ENCODE measurements at places on chromosomes 16 and 17.

DNA sequence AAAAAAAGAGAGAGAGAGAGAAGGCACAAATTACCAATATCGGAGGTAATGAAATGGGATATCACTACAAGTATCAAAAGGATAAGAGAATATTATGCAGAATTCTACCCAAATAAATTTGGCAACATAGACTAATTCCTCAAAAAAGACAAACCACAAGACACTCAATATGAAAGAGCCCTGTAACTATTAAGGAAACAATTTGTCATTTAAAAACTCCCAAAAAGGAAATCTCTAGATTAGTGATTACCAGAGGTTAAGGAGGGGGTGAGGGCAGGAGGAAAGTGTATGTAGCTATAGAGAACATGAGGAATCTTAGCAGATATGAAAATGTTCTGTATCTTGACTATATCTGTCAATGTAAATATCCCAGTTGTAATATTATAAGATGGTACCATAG lies 54.0 kb downstream of the CFDP1 start:
- DNase-seq = no peak

DNA sequence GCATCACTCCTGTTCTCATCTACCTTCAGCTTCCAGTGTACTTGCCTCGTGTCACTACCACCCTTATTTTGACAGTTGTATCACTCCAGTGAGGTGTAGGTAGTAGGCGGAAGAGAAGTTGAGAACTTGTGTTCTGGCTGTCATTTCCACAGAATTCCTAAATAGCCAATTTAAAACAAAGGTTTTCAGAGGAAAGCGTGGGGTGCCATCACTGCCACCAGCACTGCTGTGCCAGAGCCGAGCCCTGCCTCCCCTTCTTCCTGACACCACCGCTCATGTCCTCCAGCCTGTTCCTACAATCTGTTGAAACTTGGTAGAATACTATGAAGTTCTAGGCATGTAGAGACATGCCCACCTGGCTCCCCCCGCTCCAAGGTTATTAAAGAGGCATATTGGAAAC lies 215.8 kb downstream of the TANC2 start:
- DNase-seq = no peak

DNA sequence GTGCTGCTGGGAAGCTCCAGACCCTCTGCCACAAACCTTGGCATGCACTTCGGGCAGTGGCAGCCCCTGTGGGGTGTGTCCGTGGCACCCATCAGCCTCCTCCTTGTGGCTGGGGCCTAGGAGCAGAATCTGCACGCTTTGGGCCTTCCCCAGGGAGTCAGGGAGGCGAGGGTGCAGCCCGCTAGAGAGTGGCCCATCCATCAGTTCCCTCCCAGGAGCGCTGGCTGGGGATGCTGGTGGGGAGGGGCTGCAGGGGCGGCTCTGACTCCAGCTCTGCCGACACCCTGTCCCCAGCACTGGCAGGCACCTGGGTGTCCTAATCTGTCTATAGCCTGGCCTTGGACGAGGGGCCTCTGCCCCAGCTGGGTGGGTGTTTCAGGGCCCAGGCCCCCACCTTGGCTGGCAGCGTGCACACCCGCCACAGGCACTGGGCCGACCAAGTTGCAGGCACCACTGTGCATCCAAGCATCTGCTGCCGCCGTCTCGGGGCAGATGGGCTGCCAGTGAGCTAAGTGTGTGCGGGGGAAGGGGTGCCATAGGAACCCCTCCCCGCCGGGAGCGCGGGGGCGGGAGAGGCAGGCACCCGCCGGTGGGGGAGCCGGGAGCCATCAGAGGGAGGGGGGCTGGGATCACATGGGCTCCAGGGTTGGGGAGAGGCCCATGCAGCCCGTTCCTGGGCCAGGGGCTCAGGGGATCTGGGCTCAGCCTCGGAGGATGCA lies 30.2 kb downstream of the ENDOV start:
- no peak for DNase-seq

- no peak for DNase-seq
These were observed 5.0 kb upstream of the MSI2 start for GRCh38 chr17:57251211-57251787.

- no peak for DNase-seq
These were observed 11.3 kb upstream of the PECAM1 start for GRCh38 chr17:64401941-64402340.

- DNase-seq = no peak
These were observed 34.8 kb upstream of the GAS7 start for GRCh38 chr17:10233161-10233560.

DNA sequence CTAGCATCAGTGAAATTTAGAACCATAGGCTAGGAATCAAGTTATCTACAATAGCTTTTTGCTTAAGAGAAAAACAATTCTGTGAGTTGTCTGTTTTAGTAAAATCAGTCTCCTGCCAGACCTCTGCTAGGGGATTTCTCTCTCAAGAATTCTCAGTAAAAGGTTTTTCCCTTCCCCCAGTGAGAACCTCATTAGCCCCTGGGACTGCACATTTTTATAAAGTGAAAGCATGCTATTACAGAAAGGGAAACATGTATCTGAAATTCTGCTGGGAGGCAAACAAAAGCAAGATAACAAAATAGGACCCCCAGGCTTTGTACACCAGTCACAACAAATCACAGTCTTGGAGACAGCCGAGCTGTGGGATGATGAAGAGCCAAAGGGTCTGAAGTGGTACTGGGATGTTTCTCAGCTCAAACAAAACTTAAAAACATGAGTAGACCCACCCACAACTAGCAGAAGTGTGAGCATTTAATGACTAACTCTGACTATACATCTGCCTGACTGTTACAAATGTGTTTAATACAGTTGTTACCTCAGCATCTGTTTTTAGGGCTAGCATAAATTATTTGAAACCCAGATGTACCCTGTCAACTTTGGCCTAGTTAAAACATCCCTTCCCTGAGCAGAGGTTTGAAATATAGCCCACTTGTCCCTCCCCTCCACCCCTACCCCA lies 20.0 kb upstream of the GLG1 start:
- DNase-seq = no peak

GRCh38 chr17:45780921-45781320 lies 3.2 kb upstream of the CRHR1 start:
- DNase-seq = no peak

GRCh38 chr17:45437465-45438283 lies 5.0 kb upstream of the ARHGAP27 start:
- DNase-seq = no peak

DNA sequence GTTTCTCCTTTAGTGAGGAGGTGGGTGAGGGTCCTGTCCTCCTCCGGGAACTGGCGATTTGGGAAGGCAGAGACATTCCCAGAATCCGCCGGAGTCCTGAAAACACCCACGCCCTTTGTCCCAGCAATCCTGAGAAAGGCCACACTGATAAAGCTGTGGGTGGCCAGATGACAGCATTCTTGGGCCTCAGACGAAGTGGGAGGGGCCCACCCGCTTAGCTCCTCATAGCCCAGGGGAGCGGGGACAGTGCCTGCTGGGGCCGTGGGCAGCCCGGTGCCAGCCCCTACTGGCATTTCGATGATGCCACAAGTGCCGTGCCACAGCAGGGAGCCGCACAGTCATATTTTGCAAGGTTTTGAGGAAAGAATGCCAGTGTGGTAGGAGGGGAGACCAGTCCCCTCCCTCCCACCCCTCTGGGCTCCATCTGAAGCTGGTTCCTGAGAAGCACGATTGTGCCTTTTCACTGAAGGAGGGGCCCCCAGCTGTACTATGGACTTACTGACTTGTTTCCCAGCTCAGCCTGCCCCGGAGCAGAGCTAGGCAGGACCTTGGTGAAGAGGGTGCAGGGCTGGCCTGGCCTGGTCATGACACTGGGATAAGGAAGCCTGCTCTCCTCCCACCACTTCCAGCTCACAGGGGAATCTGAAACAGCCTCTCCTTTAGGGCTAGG lies 20.9 kb upstream of the MPRIP start:
- no peak for DNase-seq

GRCh38 chr17:11245187-11245586 lies 4.2 kb downstream of the SHISA6 start:
- no peak for DNase-seq

GRCh38 chr16:61885343-61885742 lies 150.9 kb downstream of the CDH8 start:
- no peak for DNase-seq

DNA sequence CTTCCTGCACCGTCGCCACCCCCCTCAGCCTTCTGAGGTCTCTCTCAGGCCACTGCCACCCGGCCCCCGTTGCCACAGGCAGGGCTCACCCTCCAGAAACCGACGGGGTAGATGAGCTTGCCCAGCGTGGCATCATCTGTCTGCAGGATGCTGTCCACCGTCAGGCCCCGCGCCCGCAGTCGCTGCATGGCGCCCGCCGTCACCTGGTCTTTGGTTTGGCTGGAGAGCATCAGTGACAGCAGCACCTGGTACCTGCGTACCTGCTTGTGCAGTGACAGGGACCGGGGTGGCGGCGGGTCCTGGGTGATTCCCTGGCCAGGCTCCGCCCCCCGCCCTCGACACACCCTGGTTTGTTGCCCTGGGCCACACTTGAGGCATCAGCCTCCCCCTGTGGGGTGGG lies 3.1 kb downstream of the NTHL1 start:
- DNase-seq = no peak

DNA sequence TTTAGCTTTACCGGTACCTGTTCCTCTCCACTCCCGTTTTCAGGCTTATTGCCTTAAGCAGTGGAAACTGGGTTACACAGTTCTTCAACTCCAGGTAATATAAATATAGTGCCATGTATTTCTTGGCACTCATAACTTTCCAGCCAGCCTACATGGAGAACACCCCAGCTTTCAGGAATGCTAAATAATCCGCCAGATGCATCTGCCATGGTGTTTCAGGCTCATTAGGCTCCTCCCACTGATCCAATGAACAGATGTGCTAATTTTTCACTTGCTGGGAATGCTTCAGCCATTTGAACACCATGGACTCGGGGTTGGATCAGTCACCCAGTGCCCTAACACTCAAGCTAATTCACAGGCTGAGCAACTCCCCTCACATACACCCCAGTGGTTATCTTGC lies 4.6 kb downstream of the ANKFN1 start:
- no peak for DNase-seq

DNA sequence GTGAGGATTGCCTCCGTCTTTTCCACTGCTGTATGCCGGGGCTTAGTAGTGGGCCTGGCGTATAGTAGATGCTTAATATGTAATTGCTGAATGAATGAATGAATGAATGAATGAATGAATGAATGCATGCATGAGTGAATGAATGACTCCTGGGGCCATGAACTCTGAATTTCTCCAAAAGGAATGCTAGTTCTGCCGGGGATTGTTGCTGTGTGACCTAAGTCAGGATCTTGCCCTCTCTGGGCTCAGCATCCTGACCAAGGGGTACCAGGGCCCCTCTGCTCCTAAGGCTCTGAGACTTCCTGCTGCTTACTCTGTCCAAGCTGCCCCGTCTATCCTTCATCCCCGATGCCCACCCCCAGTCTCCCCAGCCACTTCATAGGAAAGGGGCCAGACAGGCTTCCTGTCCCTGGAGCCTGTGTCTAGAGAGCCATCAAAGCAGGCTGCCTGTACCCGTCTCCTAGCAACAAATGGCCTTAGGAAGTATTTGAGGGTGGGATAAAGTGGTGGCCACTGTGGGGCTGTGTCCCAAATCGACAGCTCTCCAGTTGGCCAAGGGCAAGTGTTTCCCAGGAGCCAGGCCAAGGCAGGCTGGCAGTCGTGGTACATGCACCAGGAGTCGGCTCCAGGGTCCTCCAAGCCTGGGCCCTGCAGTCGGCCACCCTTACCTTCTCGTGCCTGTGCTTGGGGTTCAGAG lies 11.6 kb upstream of the MPRIP start:
- no peak for DNase-seq

DNA sequence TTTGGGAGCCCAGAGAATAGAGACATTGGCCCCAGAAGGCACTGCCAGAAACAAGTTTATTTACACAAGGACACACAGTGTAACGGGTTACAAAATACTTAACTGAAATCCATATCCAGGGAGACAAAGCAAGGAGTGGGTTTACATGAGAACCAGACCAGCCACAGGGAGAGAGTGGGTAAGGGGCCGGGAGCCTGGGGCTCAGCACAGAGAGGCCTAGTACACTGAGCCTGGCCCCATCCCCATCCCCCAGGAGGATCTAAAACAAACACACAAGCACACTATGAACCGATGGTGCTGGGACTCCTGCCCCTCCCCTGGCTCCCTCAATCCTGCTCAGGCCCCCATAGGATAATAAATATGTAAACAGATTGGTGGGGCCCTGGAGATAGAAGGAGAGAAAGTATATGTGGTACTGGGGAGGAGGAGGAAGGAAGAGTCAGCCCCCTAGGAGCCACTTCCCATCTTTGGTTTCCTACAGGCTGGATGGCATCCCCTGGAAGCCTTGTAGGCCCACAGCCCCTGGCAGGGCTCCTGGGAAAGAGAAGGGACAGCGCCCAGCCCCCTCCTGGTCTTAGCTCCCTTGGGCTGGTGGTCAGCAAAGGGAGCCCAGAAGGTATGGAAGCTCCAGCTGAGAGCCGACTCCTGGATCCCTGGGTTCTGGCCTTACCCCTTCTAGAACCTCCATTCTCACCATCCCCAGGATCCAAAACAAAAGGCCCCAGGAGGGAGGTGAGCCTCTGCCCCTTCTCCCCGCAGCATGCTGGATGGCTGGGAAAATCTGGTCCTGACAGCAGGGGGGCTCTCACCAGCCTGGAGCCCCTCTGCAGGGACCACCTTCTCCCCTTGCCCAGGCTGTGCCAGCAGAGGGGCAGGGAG lies 6.4 kb downstream of the G6PC3 start:
- no peak for DNase-seq

DNA sequence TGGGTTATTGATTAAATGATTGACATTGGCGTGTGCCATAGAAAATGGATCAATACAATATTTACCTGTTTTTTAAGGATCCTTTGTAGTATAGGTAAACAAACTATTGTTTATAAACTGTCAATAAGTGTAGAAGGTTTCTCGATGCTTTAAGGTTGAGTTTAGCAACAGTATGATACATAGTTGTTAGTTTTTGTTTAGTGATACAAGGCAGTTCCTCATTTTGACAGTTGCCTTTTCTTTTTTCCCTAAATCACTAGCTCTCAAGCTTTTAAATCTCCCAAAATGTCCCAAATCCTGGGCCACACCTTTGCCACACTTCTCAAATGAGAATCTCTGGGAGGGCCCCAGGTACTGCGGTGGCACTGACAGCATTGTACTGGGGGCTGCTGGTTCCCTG lies 57.3 kb downstream of the EPN2 start:
- no peak for DNase-seq

DNA sequence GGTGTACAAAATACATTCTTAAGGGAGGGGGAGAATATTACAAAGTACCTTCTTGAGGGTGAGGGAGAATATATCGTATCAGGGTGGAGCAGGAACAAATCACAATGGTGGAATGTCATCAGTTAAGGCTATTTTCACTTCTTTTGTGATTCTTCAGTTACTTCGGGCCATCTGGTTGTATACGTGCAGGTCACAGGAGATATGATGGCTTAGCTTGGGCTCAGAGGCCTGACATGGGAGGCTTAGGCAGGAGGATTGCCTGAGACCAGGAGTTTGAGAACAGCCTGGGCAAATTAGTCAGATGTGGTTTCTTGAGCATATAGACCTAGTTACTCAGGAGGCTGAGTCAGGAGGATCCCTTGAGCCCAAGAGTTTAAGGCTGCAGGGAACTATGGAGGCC lies 13.1 kb downstream of the ODAD4 start:
- DNase-seq = no peak

All from AML-193 (cell line).